ENCODE measurements at places on chromosomes 5 and 9.

- DNase-seq: peak; percentile 58
Measured at GRCh38 chr9:100216178-100216787, 117.2 kb downstream of the INVS start.

- DNase-seq: no peak
Measured at GRCh38 chr9:4677392-4677791, 2.0 kb upstream of the CDC37L1 start.

- DNase-seq: peak; percentile 73
Measured at GRCh38 chr9:86946201-86947145, 833 bp downstream of the GAS1 start.

- DNase-seq: no peak
Measured at GRCh38 chr5:99320436-99320835, 391.6 kb upstream of the CHD1 start.

- DNase-seq: no peak
Measured at GRCh38 chr5:169280286-169280685, 20.7 kb downstream of the SLIT3 start.

DNA sequence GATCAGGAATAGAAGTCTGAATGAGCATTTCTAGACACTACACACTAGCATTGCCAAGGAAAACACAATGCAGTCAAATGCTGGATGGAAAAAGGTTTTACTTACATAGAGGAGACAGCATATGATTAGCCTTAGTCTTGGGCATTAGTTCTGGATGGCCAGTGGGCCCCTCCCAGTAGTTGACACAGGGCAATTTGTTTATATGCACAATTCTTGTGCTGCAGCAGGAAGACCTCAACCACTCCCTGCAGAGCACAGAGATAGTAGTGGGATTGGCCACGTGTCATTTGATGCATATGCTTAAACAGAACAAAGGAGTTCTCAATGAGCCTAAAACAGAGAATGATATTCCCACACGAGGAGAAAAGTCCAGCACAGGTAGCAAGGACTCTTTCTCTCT, 1496.2 kb upstream of the CDH6 start:
- DNase-seq: no peak

- DNase-seq: no peak
Measured at GRCh38 chr5:12399868-12400267, 495.6 kb upstream of the CTNND2 start.

DNA sequence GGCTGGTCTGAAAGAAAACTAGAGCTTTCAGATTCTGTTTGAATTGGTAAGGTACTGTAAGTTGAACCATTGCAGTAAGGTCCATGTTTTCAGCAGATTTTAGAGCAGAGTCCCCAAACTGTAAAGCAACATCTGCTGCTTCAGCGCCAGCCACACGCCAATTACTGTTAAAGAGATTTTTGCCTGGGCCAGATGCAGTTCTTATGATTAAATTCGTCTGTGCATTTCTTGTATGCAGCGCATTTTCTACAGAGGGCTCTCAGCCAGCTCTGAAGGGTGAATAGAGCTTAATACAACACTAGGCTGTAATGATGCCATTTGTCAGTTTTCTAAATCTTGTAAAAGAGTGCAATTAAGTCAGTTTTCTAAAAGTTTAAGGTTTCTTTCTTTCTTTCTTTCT, 246.3 kb downstream of the COX7C start:
- no peak for DNase-seq

GRCh38 chr5:108212775-108213346, 169.0 kb downstream of the FBXL17 start:
- peak; percentile 21 for DNase-seq

GRCh38 chr5:159765135-159765433, 151.2 kb upstream of the ADRA1B start:
- no peak for DNase-seq

DNA sequence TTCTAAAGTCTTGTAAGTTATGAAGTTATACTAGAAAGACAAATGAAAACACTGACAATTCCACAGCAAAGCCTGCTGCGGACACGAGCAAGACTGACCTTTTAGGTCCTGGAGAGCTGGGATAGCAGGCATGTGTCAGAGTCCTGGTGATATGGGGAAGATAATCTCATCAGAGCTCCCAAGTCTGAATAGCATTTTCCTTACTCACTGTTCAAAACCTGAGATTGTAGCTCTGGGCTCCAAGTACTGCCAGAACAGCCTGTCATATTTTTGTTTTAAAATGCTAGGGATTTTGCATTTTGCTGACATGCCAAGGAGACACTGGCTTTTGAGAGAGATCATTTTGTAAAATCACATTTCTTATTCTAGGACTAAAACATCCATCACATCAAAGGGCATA, 90.1 kb downstream of the DRD1 start:
- no peak for DNase-seq

- no peak for DNase-seq
Measured at GRCh38 chr9:117887941-117888340, 183.7 kb downstream of the TLR4 start.

GRCh38 chr5:129361441-129362025, 98.6 kb upstream of the ADAMTS19 start:
- DNase-seq: no peak

- no peak for DNase-seq
Measured at GRCh38 chr5:10049858-10050455, 199.7 kb downstream of the ATPSCKMT start.

- no peak for DNase-seq
Measured at GRCh38 chr9:90024409-90024808, 419.6 kb downstream of the GADD45G start.

GRCh38 chr5:57650360-57651069, 167.9 kb upstream of the ACTBL2 start:
- DNase-seq: peak; percentile 33

GRCh38 chr5:93593476-93594131, 10.6 kb downstream of the NR2F1 start:
- no peak for DNase-seq

DNA sequence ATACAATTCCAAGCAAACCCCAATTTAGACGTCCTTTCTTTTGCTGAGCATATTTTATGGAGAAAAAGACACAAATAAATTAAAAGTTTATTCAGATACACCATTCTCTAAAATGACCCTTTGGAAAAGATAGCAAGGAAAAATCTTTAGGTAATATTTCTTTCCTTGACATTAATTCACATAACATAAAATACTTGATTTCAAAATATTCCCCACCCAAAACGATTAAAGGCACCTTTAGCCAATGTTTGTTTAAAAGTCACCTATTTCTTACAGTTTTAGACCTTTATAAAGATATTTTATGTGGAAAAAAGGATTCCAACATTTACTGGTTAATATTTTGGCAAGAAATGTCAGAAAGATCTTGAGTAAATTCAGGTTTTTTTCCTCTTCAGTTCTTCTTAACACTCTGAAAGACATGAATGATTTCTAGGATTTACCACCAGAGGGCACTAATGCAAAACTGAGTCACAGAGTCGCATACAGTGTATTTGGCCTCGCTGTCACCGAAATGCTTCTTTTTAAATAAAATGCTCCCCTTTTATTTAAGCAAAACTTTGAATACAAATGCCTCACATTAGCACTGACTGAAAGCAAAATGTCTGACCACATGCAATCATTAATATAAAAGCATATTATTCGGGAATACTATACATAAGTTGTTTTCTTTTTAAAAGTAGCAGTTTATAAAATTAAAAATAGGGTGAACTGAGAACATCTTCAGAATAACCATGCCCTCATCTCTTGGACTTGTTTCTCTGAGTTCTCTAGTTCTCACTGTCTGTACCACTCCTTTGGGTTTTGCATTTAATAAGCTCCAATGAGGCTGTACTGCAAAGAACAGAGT, 122.5 kb downstream of the SLC1A3 start:
- no peak for DNase-seq

GRCh38 chr5:157444224-157444623, 15.8 kb upstream of the NIPAL4 start:
- DNase-seq: no peak

DNA sequence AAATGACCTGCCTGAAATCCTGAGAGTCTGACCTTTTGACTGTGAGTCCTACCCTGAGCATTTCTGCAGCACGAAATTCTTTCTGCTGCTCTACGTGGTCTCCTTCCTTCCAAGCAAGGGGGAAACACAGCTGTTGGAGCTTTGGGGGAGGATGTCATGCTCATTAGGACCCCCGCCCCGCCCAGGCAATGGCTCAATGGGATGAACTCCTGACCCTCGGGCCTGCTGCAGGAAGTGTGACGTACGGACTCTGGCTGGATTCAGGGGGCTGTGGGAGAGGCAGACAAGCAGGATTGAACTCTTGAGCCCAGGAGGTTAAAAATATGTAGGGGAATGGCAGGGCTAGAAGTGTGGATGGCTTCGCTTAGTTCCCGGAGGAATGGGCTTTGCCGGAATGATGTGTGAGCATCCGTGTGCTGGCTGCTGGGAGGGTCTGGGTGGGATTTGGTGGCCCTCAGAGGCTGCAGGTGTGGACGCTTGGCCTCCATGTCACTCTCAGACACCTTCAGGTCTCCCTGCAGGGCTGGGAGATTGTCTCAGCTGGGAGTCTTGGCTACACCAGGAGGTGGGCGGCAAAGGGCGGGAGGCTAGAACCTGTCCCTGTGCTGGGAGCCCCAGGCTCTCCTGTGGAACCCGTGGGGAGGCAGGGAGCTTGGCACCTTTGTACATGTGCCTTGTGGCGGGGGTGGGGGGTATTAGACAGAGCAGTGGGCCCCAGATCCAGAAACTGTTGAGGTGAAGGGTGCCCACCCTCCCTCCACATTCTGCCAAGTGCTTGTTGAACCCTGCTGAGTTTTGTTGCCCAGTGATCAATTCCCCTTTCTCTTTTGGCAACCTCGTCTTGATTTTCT, 26.3 kb downstream of the STC2 start:
- DNase-seq: no peak

DNA sequence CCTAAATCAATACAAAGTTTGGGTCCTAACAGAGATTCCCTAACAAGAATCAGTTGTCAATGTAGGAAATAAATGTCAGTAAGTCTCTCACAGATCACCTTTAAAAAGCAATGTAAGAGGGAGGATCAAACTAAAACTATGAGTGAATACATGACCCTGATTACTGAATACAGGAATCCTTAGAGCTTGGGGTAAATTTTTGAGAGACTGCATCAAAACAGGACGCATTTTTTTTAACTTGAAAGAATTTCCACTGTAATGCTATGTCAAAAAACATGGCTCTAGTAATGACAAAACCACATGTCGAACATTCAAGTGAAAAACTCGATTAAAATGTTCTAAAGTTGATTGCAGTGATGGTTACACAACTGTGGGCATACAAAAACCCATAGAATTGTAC, 21.9 kb downstream of the ZDHHC21 start:
- DNase-seq: no peak

DNA sequence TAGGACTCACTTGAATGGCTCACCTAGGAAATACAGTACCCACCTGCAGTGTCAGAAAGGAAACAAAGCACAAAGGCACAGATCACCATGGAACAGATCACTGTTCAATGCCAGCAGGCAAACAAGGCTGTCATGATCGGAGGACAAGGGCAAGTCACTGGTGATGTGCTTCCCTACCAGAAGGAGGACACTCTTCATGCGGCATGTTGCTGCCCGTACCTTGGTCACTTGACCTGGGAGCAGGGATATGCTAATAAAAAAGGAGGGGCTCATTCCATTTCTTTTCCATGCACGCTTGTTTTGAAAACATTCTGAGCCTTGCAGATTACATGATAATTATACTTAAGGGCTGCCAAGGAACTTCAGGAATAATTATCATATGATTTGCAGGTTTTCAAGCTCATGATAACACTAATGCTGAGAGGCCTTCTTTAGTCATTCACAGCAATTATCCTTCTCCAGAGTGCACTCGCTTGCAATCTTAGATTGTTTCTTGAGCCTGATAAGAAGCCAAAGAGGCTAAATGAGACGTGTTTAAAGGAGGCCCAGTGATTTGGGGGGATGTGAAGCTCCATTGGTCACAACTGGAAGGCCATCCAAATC, 36.1 kb upstream of the STARD4 start:
- no peak for DNase-seq

DNA sequence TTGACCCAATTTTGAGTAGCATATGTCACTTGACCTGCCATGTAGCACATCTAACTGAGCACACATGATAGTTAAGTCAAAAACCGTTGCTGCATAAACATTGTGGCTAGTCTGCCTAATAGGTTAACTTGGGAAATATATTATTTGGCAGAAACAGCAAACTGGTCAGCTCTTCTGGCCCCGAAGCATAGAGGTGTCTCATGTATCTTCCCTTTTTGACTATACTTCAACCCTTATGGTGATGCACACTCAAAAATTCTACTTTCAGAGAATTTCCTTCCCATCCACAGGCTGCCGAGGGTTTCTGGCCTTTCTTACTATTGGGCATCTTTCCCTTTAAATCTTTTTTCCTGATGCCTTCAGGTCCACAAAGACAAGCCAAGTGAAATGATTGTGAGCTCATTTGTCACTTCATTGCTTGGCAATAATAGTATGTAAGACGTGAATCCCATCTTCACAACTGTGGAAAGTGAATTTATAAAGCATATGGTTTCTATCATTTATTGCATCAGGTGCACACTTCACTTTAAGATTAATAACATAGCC, 41.2 kb downstream of the MOCS2 start:
- no peak for DNase-seq

DNA sequence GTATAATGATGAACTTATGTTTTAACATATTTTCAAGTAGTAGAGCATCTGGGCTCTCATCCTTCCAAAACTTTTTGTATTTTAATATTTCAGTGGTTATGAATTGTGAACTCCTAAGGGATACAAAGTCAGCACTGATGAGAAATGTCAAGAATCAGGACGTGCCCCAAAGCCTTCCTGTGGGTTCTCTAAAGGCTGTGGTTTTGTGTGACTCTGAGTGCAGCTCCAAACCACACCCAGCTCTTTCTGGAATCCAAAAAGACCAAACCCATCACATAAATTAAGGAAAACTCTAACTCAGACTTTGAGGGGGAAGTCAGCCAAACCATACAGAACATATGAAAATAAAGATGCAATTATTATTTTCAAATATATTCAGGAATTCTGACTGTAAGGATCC, 40.8 kb upstream of the SMU1 start:
- no peak for DNase-seq

DNA sequence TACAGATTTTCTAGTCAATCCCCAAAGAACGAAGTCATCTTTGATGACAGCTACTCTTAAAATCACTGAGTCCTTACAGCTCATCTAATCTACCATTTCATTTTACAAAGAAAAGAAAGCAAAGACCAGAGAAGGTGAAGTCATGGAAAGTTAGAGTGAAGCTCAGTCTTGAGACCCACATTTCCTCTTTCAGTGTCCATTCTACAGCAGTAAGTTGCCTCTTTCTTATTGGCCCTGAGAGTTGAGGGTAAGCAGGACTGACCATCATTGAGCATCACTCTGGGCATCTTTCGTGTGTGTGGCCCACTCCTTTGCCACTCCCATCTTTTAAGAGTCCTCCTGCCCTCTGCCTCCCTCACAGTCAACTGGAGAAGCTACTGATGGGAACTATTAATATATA, 251.8 kb upstream of the NR4A3 start:
- no peak for DNase-seq

GRCh38 chr5:6748142-6748541, 34.9 kb downstream of the TENT4A start:
- DNase-seq: no peak

- no peak for DNase-seq
Measured at GRCh38 chr9:30815585-30815984, 1568.9 kb upstream of the ACO1 start.

DNA sequence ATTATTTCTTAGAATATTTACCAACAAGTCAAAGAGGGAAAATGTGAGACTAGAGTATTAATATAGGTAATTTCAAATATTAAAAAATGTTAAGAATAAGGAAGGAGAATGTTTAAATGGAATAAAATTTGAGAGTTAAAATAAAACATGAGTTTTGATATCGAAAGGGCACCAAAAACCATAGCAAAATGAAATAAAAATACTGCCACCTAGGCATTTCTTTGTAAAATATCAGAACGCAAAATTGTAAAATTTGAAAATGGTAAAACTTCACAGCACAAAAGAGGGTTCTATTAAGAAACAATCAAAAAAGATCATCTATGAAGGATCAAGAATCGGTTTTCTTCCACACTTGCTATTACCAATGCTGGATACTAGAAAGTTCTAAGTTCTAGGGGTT, 418.3 kb downstream of the TAF11L14 start:
- DNase-seq: no peak
